ENCODE measurements at places on chromosomes 3 and 15.

- no peak for DNase-seq
Measured at GRCh38 chr15:52241489-52241888, 50.3 kb upstream of the GNB5 start.

DNA sequence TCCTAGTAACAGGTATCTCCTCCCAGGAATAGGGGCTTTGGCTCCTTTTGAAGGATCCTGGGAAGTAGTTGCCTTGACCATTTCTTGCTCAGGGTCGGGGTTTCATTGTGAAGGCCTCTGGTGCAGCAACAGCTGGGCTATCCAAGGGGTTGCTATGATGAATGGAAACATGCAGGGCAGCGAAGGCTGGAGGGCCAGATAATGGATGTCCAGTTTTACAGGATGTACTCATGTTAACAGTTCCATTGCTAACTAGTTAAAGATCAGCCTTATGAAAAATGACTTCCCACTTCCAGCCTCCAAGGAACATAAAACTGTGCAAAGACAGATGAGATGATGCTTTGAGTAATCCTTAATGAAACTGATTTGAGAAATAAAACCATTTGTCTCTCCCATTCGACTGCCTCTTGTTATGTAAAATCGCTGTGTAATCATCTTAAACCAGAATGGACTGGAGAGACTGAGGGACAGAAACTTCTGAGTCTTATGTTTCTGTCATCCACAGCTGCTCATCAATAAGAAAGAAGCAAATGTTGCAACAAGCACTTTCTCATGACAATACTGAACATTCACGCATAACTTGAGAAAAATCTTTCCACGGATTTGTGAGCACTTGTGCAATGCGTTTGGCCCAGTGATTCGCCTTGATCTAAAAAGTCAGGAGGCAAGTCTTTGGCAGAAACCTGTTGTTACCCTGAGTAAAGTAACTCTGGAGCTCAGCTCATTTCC lies 473.5 kb upstream of the RGMA start:
- DNase-seq = no peak

- no peak for DNase-seq
Measured at GRCh38 chr3:145817870-145818483, 343.0 kb downstream of the PLOD2 start.

DNA sequence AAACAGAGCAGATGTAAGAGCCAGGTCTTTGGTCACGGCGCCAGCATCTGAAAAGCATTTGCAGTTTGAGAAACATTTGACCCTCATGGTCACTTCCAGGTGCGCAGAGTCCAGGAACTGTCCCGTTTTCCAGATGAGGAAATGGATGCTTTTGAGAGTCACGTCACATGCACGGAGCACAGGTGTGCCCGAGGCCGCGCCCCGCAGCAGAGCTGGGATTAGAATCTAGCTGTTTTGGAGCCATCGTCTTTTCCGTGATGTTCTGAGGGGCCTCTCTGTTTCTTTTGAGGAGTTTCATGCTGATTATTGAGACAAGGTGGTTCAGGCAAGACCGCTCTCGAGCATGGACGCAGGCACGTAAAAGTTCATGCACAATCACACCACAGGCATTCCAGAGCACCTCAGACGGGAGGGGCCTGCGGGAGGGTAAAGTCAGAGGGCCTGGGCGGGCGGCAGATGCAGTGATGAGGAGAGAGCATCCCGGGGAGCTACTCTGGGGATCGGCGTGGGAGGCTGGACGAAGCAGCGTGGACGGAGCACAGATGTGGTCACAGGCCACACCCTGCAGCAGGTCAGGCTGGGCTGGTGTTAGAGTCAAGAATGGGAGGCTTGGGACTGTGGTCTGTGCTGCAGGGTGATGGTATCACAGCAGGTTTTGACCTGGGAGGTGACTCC lies 139.2 kb upstream of the MEF2A start:
- no peak for DNase-seq

DNA sequence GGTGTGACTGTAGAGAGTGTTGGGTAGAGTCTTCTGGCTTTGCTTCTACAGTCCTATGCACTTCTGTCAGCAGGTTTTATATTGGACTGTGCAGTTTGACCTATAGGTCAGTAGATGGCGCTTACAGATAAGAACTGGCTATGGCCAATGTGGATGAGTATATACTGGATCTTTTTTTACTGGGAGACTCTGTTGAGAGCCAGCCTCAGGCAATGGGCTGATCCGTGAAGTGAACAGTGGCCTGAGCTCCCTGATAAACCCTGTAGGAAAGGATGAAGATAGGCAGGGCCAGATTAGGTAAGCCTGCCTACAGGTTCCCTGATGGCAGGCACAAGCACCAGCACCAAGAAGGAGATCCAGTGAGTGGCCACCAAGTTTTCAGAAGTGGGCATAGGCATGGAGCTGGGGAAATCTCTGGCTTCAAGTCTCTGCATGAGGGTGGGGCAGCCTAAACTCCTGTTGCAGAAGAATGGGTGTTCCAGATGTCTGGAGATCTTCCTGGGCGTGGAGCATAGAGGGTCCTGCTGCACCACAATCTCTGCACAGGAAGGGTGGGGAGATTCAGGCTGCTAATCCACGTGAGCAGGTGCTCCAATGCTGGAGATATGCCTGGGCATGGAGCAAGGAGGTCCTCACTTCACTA lies 326.0 kb upstream of the SGO1 start:
- DNase-seq = peak; percentile 36

Data from NCI-H1930 (cell line).